ENCODE measurements at places on chromosomes 3 and 15.

DNA sequence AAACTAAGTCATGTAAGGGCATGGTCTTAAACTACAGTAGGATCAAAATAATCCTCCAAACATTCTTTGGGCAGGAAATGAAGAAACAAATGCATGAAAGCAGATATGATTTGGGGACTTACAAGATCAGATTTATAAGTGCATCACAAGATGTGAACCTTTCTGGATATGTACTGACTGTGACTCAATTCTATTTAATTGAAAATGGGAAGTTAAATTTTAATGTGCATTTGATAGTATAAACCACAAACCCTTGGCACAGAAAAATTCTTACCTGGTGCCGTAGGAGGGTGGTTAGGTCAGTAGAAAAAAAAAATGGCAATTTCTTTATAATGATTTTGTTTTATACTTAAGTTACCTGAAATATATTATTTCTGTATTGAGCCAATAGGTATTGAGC, 262.5 kb upstream of the TGFBR2 start:
- DNase-seq, result no peak

GRCh38 chr15:98547741-98548138, 100.6 kb upstream of the IGF1R start:
- no peak for DNase-seq

GRCh38 chr3:32198714-32199113, 39.8 kb upstream of the CMTM8 start:
- DNase-seq, result no peak

GRCh38 chr15:31236184-31237042, 90.2 kb upstream of the KLF13 start:
- DNase-seq, result no peak

GRCh38 chr15:79981831-79982455, 10.9 kb upstream of the BCL2A1 start:
- no peak for DNase-seq

GRCh38 chr3:44111482-44111881, 130.2 kb upstream of the TOPAZ1 start:
- DNase-seq, result no peak

All from stimulated activated CD4-positive, alpha-beta T cell treated with anti-CD3 and anti-CD28 coated beads, TNF-alpha, amount 100 ng/mL, for 4 hours (primary cell).